ENCODE measurements at places on chromosomes 13 and 19.

DNA sequence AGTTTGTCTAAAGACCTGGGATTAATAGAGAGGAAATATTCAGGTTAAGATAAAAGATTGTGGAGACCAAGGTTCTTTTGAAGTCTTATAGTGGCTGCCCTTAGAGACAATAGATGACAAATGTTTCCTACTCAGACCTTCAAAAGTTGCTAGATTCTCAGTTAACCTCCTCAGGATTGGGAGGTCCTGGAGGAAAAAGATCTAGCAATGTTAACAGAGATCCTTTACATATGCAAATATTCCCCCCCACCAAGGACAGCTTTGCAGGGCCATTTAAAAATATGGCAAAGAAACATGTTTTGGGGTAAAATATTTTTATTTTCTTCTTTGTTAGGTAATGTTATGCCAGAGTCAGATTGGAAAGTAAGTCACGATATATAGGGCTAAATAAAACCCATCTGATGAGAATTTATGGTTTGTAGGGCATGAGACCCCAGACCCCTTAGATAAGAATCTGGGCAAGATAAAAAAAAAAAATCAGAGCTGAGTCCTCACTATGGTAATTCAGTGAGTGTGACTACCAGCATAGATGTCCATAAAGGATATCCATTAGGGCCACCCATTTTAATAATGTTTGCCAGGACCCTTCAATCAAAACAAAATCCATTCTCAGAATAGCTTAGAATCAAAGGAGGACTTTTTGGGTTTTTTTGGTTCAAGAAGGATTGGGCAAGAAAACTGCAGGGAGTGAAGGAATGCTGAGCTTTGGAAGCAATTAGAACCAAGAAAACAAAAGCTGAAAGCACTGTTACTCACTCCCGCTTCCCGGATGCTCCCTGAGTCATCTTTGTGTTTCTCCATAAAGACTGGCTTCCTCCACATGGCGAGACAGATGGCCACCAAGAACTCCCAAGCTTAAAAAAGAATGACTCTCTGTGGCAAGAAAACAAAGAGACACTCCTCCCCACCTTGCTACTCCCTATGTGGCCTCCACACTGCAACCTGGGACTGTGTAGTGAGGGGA is 28.2 kb downstream of the VSTM1 start:
- DNase-seq = no peak

- DNase-seq = no peak
Observed at GRCh38 chr19:4183967-4184717, 1.7 kb downstream of the ANKRD24 start.

- no peak for DNase-seq
Observed at GRCh38 chr19:2464389-2464788, 7.6 kb upstream of the LMNB2 start.

DNA sequence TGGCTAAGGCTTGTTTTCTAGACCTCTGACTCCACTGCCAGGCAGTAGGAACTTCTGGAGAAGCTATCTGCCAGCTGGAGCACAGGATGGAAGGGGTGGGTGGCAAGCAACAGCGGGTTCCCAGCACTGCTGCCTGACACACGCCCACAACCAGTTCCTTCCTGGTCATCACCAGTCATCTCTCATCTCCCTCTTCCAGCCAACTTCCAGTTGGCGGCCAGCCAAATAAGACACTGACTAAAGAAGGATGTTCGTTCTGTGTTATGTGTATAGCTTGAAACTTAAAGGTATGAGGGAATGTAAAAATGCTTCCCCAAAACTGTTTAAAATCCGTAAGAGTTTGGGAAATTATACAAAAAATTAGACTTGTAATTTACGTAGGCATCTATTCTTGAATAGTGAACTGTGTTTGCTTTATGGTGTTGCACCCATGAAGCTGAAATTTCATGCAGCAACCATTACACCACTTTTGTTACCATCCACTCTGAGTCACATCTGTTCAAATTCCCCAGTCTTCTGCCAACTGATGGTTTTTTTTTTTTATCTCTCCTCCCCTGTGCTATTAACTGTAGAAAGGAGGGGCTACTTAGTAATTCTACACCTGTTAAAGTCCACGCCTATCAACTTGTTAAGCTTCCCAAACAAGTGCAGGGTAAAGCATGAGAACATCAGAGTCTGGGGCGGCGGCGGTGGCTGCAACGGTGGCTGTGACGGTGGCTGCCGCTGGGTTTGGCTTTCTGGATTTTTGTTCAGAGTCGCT is 86.2 kb upstream of the FRY start:
- peak; percentile 34 for DNase-seq

DNA sequence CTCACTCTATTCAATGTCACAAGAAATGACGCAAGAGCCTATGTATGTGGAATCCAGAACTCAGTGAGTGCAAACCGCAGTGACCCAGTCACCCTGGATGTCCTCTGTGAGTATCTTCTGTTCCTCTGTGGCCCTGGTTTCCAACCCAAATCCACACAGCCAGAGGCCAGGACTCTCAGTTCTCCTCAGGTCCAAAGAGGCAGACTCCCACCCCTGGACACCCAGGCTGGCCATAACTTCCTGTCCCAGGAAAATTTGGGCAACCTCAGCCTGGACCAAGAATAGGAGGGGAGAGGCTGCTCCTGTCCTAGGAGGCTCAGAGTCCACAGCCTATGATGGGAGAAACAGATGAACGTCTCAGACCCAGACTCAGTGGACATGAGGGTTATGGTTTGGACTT is 11.7 kb downstream of the CEACAM5 start:
- no peak for DNase-seq

GRCh38 chr19:29878973-29879654 is 62.9 kb upstream of the URI1 start:
- DNase-seq = no peak

GRCh38 chr19:30235946-30236345 is 136.2 kb upstream of the ZNF536 start:
- peak; percentile 24 for DNase-seq

DNA sequence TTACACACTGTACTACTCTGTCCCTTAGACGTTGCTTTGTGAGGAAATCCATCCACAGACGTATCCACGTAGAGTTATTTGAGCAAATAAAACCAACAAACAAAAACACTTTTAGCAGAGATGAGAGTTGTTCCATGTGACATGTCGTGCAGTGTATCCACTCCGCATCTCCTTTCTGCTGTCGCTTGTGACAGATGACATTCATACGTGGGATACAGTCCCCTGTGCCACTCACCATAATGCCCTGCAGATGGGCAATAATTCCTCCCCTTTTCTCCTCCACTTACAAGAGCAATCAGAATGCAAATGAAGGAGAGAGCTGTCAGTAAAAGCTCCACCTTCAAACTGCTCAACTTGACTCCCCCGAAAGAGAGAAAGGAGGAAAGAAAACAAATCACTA is 26.0 kb downstream of the IRS2 start:
- DNase-seq = no peak

GRCh38 chr13:68232351-68233130 is 1002.4 kb upstream of the PCDH9 start:
- DNase-seq = no peak

DNA sequence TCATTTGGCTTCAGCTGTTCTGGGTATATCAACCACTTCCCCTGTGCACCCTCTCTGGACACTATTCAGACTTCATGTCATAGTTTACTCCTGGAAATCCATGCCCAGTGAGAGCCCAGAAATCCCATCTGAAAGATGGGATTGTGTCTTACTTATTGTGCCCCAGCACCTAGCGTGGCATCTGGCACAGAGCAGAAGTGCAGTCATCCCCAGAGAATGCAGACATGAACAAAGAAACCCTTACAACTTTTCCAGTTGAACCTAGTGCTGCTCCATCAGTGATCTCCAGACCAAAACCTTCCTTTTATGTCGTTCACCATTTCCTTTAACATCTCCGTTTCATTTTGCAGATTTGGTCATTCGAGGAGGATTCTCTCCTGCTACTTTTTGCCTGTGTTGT is 60.6 kb downstream of the MBNL2 start:
- DNase-seq = no peak

GRCh38 chr13:49063011-49063410 is 87.3 kb downstream of the FNDC3A start:
- no peak for DNase-seq

- DNase-seq = no peak
Observed at GRCh38 chr13:22648320-22648801, 532.4 kb upstream of the SGCG start.

DNA sequence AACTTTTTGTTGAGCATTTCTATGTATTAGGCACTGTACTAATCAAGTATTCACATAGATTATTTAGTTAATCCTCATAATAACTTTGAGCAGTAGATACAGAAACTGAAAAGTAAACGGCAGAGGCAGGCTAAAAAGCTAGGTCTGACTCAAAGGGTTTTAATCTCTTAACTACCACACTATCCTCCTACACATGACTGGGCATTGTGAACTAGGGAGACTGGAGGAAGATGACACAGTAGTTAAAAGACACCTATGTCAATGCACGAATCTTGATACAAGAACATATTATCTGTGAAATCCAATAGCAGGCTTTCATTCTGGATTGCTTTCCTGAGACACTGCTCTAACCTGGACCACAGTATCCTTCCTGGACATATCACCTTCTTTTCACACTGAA is 36.3 kb downstream of the MICU2 start:
- DNase-seq = no peak

DNA sequence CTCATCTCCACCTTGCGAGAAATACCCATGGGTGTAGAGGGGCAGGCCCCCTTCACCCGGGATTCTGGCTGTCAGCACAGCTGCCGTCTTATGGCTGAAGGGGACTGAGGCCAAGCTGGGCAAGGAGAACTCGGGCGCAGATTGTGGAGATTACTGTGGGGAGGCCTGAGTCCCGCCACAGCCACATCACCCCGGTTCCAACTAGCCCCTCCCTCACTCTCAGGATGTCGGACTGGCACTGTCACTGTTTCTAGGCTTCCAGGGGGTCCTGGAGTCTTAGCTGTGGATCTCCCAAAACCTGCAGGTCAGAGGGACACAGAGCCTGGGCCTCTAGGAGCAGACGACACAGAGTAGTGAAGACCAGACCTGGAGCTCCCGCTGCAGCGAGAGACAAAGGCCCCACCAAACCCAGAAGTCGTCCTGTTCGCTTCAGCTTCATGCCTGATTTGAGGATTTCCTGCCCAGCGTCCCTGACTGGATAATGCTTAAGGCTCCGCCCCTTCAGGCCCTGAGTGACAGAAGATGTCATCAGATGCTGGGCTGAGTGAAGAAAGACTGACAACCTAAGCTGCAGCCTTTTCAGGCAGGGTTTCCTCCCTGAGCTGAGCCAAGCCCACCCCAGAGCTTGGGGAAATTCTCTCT is 55.8 kb downstream of the ZNF93 start:
- no peak for DNase-seq

- no peak for DNase-seq
Observed at GRCh38 chr19:29031216-29031615, 181.7 kb downstream of the UQCRFS1 start.

DNA sequence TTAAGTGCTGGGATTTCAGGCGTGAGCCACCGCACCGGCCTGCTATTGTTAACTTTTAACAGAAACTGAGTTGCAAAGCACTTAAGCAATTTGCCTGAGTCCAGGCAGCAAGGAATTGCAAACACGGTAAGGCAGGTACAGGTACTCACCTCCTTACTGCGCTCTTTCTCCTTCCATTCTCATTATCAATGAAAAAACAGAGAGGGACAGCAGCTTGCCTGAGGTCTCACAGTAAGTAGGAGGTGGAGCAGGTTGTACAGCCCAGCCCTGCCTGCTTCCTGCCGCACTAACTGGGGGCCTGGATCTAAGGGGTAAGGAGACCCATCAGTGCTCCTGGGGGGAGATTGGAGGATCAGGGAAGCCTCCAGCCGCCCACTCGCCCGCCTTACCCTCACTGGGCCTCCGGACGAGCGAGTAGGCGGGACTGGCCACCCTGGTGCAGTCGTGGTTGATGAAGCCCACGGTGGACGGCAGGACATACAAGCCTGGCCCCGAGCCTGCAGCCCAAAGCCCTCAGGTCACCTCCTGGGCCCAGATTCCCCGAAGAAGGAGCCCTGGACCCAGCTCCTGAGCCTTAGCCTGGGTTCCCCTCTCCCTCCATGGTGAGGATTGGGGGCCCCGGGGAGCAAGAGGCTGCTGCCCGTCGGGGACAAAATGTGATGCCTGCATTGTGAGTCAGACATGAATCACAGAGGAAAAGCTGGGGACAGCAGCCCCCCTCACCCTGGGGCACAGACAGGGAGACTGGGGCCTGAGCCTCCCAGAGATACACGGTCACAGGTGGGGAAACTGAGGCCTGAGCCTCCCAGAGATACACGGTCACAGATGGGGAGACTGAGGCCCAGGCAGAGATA is 11.4 kb upstream of the SHC2 start:
- DNase-seq = no peak

DNA sequence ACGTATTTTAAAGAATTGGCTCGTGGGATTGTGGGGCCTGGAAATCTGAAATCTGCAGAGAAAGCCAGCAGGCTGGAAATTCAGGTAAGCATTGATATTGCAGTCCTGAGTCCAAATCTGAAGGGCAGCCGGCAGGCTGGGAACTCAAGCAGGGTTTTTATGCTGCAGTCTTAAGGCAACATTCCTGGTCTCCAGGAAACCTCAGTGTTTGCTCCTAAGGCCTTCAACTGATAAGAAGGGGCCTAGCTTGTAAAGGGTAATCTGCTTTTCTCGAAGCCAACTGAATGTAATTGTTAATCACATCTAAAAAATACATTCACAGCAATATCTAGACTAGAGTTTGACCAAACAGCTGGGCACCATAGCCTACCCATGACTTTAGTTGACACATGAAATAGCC is 154.4 kb downstream of the EFNB2 start:
- no peak for DNase-seq

GRCh38 chr19:15252398-15253018 is 20.3 kb upstream of the EPHX3 start:
- DNase-seq = peak; percentile 44

GRCh38 chr13:110597041-110597689 is 18.2 kb upstream of the NAXD start:
- no peak for DNase-seq
